ENCODE measurements at places on chromosomes 7 and 10. TPM values are rescaled to one million over a fixed set of nuclear protein-coding genes. Genes with fewer than 3 reads are reported as not detected.

GBX1 gene
- not detected for total RNA-seq

PTPRN2 gene
- 0.50 TPM for total RNA-seq

NAMPT gene
- 71.6 TPM for total RNA-seq

INMT gene
- total RNA-seq, result 1.5 TPM

SPDYE11 gene
- total RNA-seq, result not detected

AQP1 gene
- 6.7 TPM for total RNA-seq

CYP2W1 gene
- total RNA-seq, result not detected

ASAH2 gene
- total RNA-seq, result 1.1 TPM

ZNF511 gene
- total RNA-seq, result 39.1 TPM

TSPAN13 gene
- 5.5 TPM for total RNA-seq

OPN4 gene
- total RNA-seq, result not detected

CPA4 gene
- 23.6 TPM for total RNA-seq

TAS2R4 gene
- 2.2 TPM for total RNA-seq

PTPN20 gene
- not detected for total RNA-seq

TAS2R3 gene
- 1.6 TPM for total RNA-seq

RAMP3 gene
- total RNA-seq, result not detected

GAD2 gene
- not detected for total RNA-seq

DPYSL4 gene
- 33.8 TPM for total RNA-seq

DNA2 gene
- 8.2 TPM for total RNA-seq

MRLN gene
- not detected for total RNA-seq
